ENCODE measurements at places on chromosomes 6 and 20. TPM values are rescaled to one million over a fixed set of nuclear protein-coding genes. Genes with fewer than 3 reads are reported as not detected.

DAAM2 gene
- 55.9 TPM for total RNA-seq

GRM1 gene
- total RNA-seq, result not detected

MAS1 gene
- not detected for total RNA-seq

F13A1 gene
- total RNA-seq, result 6.9 TPM

ACTR5 gene
- total RNA-seq, result 12.2 TPM

RBL1 gene
- 12.4 TPM for total RNA-seq

STMND1 gene
- not detected for total RNA-seq

GRCh38 chr6:166004471-166004870, 163.2 kb downstream of the TBXT start:
- DNase-seq, result no peak

DNA sequence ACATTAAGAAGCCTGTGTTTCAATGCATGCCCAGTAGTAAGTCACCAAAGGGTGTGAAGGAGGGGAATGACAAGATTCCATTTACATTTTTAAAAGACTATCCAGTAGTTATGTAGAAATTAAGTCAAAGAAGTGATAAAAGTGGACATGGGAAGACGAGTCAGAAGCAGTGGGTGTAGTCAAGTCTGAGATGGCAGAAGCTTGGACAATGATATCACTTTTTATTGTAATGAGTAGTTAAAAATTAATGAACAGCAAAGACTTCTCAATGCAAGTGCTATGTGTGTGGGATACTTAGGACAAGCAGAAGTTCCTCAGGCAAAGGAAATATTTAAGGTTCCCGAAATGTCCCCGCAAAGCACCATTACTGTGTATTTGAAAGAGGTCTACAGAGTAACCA, 156.0 kb downstream of the DST start:
- no peak for DNase-seq

- no peak for DNase-seq
Measured at GRCh38 chr6:128491100-128491581, 29.3 kb downstream of the PTPRK start.

DNA sequence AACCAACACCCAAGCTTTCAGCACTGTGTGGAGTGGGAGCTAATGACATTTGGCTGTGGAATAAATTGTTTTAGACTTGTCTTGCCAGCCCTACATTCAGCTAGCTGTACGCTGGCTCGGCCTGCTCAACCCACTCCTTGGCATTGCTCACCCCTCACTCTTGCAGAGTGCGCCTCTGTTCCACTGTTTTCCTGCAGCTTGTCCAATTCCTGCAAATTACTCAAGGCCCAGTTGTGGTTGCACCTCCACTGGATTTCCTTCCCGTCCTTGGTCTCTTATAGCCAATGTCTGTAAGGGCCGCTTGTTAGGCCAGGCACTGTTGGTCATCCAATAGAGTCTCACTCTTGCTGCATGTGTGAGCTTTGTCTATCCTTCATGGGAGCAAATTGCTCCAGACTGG, 289.2 kb upstream of the RNF24 start:
- DNase-seq, result no peak

GRCh38 chr6:56424064-56424463, 176.7 kb upstream of the COL21A1 start:
- DNase-seq, result no peak

GRCh38 chr6:154893917-154894316, 101.2 kb upstream of the TIAM2 start:
- DNase-seq, result no peak

GRCh38 chr6:43803783-43804549, 34.0 kb downstream of the VEGFA start:
- DNase-seq, result no peak

GRCh38 chr6:84432619-84433018, 205.2 kb upstream of the CEP162 start:
- DNase-seq, result no peak

- DNase-seq, result no peak
Measured at GRCh38 chr6:91140449-91140848, 553.6 kb upstream of the MAP3K7 start.

- DNase-seq, result no peak
Measured at GRCh38 chr6:109006818-109007217, 87.8 kb downstream of the SESN1 start.

- DNase-seq, result no peak
Measured at GRCh38 chr20:16771213-16771612, 23.1 kb downstream of the OTOR start.

GRCh38 chr6:36985808-36986703, at the start of gene MTCH1:
MTCH1 (minus strand) TSS chr6:36986196; CDS start chr6:36986173, 23 bp downstream.
- DNase-seq, result peak; percentile 48

- DNase-seq, result no peak
Measured at GRCh38 chr6:160766989-160767646, 65.1 kb downstream of the PLG start.

Measured in esophagus squamous epithelium (tissue), 5 donors.